ENCODE measurements at places on chromosomes 11 and 22. TPM values are rescaled to one million over a fixed set of nuclear protein-coding genes. Genes with fewer than 3 reads are reported as not detected.

The SCGB2A2 gene
- polyA plus RNA-seq, result 0.40 TPM

The ADM2 gene
- polyA plus RNA-seq, result 4.0 TPM

The HBB gene
- polyA plus RNA-seq, result not detected

The CYB5R2 gene
- 1.2 TPM for polyA plus RNA-seq

The DYNC2H1 gene
- polyA plus RNA-seq, result 0.49 TPM

The TRIM34 gene
- polyA plus RNA-seq, result 0.33 TPM

The ATG2A gene
- polyA plus RNA-seq, result 8.0 TPM

The SEC14L2 gene
- 9.1 TPM for polyA plus RNA-seq

The CALCA gene
- polyA plus RNA-seq, result not detected

The GRM5 gene
- polyA plus RNA-seq, result not detected

The RIMBP3B gene
- polyA plus RNA-seq, result not detected

The VSTM5 gene
- 0.03 TPM for polyA plus RNA-seq

The NR1H3 gene
- polyA plus RNA-seq, result 102 TPM

The OR4A16 gene
- not detected for polyA plus RNA-seq

The CTSF gene
- polyA plus RNA-seq, result 0.17 TPM

The KCNJ5 gene
- polyA plus RNA-seq, result not detected

The KCNC1 gene
- polyA plus RNA-seq, result 0.01 TPM

The WBP2NL gene
- not detected for polyA plus RNA-seq

The SCN4B gene
- polyA plus RNA-seq, result 0.38 TPM

The MTFP1 gene
- polyA plus RNA-seq, result 29.5 TPM

The LRP4 gene
- polyA plus RNA-seq, result 4.8 TPM

The C11orf65 gene
- polyA plus RNA-seq, result not detected

The OMP gene
- not detected for polyA plus RNA-seq

The FXYD6 gene
- polyA plus RNA-seq, result not detected

The PKP3 gene
- polyA plus RNA-seq, result 25.1 TPM

The PPFIA1 gene
- polyA plus RNA-seq, result 48.0 TPM

The CCDC81 gene
- polyA plus RNA-seq, result 0.55 TPM

The SAA1 gene
- not detected for polyA plus RNA-seq

The PNPLA5 gene
- not detected for polyA plus RNA-seq

The OR10G7 gene
- not detected for polyA plus RNA-seq

The PDGFD gene
- 0.09 TPM for polyA plus RNA-seq

The TRIM29 gene
- polyA plus RNA-seq, result 1.2 TPM

All from HepG2 (cell line).